ENCODE measurements at places on chromosomes 4 and X. TPM values are rescaled to one million over a fixed set of nuclear protein-coding genes. Genes with fewer than 3 reads are reported as not detected.

The GPRIN3 gene
- total RNA-seq, result 1.6 TPM

The COX7B2 gene
- total RNA-seq, result not detected

The NELFA gene
- total RNA-seq, result 25.3 TPM

The IL13RA2 gene
- 0.08 TPM for total RNA-seq
